Karpas-422 (cell line): ENCODE measurements at places on chromosomes 3 and 15.
A peak's percentile ranks its signal among the peaks of the same experiment; 100 is the strongest.

- DNase-seq: no peak
Measured at GRCh38 chr15:47506329-47507100, 210.8 kb upstream of the SEMA6D start.

- DNase-seq: no peak
Measured at GRCh38 chr15:96276438-96277210, 53.9 kb upstream of the NR2F2 start.

DNA sequence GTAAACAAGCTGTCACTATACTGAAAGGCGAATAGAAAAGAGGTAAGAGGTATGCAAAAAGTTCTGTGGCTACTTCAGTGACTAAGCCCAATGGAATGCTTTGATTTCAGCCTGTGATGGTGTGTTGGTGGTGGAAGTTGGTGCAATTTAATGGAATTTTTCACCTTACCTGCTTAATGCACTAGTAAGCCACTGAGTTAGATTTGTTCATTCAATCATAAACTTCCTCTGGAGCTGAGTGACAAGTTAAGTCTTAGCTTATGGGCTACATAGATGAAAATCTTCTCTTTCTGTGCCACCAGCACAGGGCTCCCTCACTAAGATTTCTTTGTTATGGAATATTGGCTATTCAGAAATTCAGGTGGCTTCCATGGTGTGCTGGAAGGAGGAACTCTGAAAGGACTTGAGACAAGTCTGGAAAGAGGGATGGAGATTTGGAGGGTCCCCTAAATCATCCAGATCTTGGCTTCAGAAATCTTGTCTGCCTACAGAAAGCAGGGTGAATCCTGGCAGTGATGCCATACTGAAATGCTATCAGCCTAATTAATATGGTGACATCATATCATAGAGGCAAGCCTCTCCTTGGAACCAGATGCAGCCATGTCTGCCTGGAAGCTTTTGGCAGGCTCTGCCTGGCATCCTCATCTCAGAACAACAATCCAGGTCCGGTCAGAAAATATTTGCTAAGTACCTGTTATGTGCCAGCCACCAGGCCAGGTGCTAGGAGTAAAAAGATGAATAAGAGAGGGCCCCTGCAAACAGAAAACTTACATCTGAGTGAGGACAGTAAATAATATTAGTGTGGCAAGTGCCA is 8.1 kb upstream of the GAP43 start:
- DNase-seq: no peak

DNA sequence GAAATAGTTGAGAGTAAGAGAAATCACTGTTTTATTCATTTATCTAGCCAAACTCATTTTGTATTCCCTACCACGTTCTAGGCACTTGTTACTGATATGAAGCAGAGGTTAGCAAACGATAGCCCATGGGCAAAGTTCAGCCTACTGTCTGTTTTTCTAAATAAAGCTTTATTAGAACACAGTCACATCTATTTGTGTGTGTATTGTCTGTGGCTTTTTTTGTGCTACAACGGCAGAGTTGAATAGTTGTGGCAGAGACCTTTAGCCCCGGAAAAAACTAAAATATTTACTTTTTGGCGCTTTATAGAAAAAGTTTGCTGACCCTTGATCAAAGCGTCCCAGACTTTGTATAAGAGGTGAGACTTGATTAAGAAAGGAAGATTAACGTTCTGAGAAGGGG is 289.1 kb upstream of the CFAP20DC start:
- DNase-seq: no peak

DNA sequence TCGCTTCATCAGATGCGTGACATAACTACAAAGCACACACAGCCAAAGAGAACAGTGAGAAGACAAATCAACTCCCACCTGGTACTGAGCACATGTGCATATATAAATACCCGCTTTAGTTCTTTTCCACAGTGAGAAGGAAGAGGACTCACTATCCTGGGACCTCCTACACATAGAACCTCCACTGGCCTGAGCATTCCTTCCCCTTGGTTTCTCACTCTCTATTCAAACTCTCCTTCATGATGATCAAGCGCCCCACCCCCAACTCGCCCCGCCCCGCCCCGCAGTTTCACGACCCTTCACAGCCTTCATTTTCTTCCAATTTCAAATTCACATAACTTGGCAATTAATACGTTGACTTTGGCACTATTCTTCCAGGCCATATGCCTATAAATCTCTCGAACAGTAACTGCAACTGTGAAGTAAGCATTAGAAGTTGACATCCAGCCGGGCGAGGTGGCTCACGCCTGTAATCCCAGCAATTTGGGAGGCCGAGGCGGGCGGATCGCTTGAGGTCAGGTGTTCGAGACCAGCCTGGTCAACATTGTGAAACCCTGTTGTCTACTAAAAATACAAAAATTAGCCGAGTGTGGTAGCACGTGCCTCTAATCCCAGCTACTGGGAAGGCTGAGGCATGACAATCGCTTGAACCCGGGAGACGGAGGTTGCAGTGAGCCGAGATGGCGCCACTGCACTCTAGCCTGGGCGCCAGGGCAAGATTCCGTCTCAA is 1.1 kb downstream of the RPS17 start:
- DNase-seq: peak; percentile 47

DNA sequence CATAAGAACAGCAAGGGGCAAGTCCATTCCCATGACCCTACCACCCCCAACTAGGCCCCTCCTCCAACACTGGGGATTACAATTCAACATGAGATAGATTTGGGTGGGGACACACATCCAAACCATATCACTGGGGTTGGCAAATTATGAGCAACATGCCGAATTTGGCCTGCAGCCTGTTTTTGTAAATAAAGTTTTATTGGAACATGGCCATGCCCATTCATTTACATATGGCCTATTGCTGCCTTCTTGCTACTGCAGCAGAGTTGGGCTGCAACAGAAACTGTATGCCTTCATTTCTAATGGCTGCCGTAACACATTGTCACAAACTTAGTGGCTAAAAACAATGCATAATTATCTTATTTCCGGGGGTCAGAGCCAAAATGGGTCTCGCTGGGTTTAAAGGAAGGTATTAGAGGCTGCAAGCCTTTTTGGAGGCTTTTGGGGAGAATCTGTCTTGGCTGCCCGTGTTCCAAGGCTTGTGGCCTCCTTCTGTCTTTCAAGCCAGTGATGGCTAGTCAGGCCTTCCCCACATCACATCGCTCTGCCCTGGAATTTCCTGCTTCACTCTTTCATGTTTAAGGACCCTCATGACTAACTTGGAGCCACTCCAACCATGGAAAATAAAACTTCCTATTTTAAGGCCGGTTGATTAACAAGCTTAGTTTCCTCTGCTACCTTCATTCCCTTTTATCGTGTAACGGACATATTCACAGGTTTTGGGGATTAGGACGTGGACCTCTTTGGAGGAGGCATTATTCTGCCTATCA is 428.5 kb upstream of the PROK2 start:
- DNase-seq: no peak

GRCh38 chr3:66985336-66985920 is 12.7 kb upstream of the KBTBD8 start:
- no peak for DNase-seq

- no peak for DNase-seq
Measured at GRCh38 chr3:8937064-8938020, 25.9 kb downstream of the RAD18 start.

GRCh38 chr3:73403444-73403843 is 221.3 kb downstream of the PDZRN3 start:
- DNase-seq: no peak
